GM23338 (cell line): ENCODE measurements at places on chromosomes 3 and 15. TPM values are rescaled to one million over a fixed set of nuclear protein-coding genes. Genes with fewer than 3 reads are reported as not detected.

EAF2 gene
- 5.7 and 8.8 TPM in 2 replicates for total RNA-seq

- no peak overlapping the region for H3K27ac ChIP-seq
- H3K4me1 ChIP-seq: 0 out of 2 replicates have a peak, but pooled peaks cover 18% of the 10 kb centered on the region
- DNase-seq: no peak
- H3K36me3 ChIP-seq: no peaks in the 10 kb centered on the region
Observed at GRCh38 chr3:29178809-29179793, 101.8 kb upstream of the RBMS3 start.

GOLGA6L2 gene
- not detected in 2 replicates for total RNA-seq

DNA sequence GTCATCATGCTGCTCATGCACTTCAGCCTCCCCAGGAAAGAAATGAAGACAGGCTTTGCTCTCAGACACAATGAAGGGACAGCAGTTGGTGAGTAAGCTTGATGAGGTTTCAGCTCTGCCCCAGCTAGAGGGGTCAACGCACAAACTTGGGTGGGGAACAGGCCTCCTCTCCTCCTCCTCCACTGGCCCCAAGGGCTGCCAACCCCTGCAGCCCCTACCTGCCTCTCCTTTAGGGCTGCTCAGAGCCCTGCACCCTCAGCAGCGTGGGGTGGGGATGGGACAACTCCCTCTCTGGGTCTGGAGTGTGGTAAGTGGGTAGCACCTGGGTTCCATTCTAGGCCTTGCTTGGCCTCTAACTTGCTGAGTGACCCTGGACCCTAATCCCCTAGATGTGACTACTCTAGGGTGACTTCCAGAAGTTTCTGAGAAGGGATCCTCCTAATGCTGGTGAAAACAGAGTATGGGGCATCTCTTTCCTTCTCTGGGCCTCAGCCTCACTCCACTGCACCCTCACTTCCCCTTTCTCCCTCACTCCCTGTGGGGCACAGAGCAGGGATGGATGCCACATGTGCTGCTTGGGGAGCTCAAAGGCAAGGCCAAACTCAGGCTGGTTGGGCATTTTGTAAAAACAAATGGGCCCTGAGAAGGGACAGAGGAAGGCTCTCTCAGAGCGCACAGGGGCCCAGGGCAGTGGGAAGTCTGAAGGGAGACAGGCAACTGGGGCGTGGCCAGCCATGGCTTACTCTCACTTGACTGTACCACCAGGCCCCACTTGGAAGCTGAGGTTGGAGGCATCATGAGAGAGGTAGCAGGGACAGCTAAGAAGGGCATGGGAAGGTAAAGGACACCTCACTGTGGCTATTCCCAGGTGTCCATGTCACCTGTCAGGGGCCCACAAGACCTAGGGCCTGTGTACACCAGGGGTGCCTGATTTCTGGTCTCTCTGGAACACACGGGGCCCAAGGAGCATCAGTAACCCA lies 64.0 kb downstream of the SYNM start:
- no peaks in the 10 kb centered on the region for H3K36me3 ChIP-seq
- DNase-seq: no peak
- H3K27ac ChIP-seq: no peak overlapping the region
- no peak overlapping the region for H3K4me3 ChIP-seq
- no peaks in the 10 kb centered on the region for H3K4me1 ChIP-seq

GRCh38 chr3:126339466-126339865 lies 17.7 kb downstream of the KLF15 start:
- no peak overlapping the region for H3K4me3 ChIP-seq
- DNase-seq: no peak
- H3K4me1 ChIP-seq: no peaks in the 10 kb centered on the region

- H3K36me3 ChIP-seq: peaks cover 6% of the 10 kb centered on the region
- no peak overlapping the region for H3K27ac ChIP-seq
- DNase-seq: no peak
- H3K4me1 ChIP-seq: no peaks in the 10 kb centered on the region
Observed at GRCh38 chr3:177231242-177231641, 34.0 kb upstream of the TBL1XR1 start.

- H3K4me3 ChIP-seq: no peak overlapping the region
- no peak for DNase-seq
- no peaks in the 10 kb centered on the region for H3K36me3 ChIP-seq
- no peak overlapping the region for H3K27ac ChIP-seq
- H3K27me3 ChIP-seq: no peaks in the 10 kb centered on the region
Observed at GRCh38 chr15:68994149-68994548, 20.3 kb upstream of the NOX5 start.

DUOXA1 gene
- total RNA-seq: not detected in 2 replicates

GABRB3 gene
- 119 and 131 TPM in 2 replicates for total RNA-seq
